ENCODE measurements at places on chromosomes 5 and 9.

- no peak for DNase-seq
Measured at GRCh38 chr5:151751593-151751992, 6.8 kb downstream of the ATOX1 start.

GRCh38 chr9:81112627-81113452, 576.5 kb downstream of the TLE1 start:
- no peak for DNase-seq

GRCh38 chr9:86052556-86053468, 46.5 kb downstream of the GOLM1 start:
- no peak for DNase-seq

GRCh38 chr9:69674112-69674685, 2.0 kb upstream of the APBA1 start:
- DNase-seq: no peak

DNA sequence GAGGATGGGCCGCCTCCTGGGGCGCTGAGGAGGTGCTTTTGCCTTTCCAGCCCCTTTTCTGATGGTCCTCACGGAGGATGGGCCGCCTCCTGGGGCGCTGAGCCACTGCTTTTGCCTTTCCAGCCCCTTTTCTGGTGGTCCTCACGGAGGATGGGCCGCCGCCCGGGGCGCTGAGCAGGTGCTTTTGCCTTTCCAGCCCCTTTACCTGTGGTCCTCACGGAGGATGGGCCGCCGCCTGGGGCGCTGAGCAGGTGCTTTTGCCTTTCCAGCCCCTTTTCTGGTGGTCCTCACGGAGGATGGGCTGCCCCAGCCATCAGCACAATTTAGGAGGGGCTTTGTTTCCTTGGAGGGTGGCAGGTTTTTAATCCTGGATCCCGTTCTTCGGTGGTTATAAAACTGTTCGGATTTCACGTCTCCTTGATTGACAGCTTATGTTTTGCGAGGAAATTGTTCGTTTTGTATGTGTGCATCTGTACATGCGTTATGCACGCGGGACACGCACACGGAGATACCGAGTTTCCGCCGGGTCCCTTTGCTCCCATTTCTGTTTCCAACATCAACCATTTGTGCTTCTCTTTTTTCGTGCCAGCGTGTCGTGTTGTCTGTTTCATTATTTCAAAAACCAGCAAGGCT, 34.7 kb upstream of the SLC9A3 start:
- no peak for DNase-seq

- no peak for DNase-seq
Measured at GRCh38 chr9:16282718-16283117, 587.8 kb downstream of the BNC2 start.

- no peak for DNase-seq
Measured at GRCh38 chr9:120184266-120184665, 395.7 kb downstream of the CDK5RAP2 start.

GRCh38 chr9:134054891-134055811, 12.7 kb downstream of the BRD3 start:
- DNase-seq: no peak

- peak; percentile 83 for DNase-seq
Measured at GRCh38 chr5:149679876-149680809, 50.0 kb upstream of the PPARGC1B start.

DNA sequence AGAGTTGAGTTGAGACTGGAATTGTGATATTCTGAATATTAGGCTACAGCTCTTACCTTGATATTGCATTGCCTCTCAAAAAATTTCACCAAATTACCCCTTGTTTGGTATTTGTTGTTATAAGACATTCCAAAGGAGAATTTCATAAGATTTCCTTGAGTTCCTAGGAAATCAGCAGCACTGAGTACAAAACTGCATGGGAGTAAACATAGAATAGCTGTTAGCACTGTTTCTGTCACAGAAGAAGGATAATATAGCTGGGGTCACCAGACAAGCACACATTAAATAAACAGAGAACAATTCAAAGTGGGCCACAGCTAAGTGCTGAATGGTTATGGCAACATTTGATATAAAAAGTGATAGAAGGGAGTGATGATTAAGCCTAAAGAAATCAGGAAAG, 724.3 kb downstream of the PRELID2 start:
- DNase-seq: no peak

GRCh38 chr9:79613145-79613544, 41.4 kb downstream of the TLE4 start:
- no peak for DNase-seq

DNA sequence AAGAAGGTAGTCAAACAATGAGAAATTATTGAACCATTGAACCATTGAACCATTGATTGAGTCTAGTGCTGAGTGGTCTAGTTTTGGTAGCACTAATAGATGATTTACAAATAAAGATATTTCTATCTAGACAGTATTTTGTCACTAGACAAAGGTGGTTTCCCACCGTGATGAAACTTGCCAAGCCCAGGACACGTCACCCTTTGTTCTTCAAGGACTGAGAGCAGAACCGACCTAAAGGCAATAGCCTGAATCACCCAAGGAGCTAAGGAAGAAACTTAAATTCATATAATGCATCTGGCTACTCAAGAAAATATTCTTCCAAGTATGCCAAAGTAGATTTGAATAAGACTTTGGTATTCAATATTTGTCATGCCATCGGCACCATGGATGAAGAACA, 103.3 kb downstream of the ESM1 start:
- no peak for DNase-seq

DNA sequence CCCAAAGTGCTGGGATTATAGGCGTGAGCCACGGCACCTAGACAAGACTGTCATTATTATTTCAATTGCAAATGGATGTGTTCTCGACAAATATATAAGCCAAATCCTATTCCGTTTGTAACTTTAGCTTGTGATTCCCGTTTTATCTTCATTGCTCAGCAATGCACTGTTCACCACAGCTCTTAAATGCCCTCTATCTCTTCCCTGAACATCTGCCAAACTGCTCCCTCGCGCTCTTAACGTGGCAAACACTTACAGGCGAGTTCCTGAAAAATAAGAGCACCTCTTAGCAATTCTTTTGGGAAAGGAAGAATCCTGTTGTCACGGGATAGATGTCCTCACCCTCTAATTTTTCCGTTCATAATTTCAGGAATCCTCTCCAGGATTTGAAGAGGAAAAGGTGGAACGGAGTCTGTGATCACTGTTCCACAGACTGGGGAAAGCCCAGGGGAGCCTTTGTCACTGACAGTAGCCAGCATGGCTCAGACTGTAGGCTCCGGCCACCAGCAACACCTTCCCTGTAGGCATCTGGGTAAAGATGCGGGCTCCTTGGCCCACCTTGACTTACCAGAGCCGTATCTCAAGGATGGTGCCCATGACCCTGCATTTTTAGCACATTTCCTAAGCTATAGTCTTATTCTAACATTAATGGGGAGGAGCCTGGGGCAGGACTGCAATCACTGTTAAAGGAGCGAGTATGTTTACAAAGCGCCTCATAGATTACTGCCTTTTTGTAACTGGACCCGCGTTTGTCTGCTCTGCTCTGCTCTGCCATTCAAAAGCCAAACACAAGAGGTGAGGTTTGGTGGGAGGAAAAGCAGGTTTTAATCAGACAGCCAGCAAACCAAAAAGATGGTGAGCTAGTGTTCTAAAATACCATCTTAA, 20.2 kb upstream of the GNPDA1 start:
- no peak for DNase-seq

GRCh38 chr5:179288809-179289185, 56.5 kb downstream of the ADAMTS2 start:
- DNase-seq: no peak

- no peak for DNase-seq
Measured at GRCh38 chr9:129125478-129125877, 14.3 kb downstream of the PTPA start.

GRCh38 chr9:101242651-101243050, 142.2 kb downstream of the BAAT start:
- no peak for DNase-seq

DNA sequence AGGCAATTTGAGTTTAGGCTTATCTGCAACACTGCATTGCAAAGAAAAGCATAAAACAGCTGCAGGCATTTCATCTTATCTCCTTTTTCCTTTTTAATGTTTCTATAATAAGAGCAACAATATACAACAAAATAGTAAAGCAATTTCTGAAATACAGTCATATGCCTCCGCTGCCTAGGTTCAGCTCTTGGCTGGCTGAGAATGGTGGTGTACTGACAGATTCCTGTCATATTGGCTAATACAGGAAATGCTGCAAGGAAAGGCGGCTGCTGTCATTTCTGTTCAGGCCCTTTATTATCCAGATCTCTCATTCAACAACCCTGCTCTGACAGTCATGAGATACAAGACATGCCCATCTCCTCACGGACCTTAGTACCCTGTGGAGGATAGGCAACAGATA, 677.0 kb downstream of the TAF11L14 start:
- peak; percentile 76 for DNase-seq

- no peak for DNase-seq
Measured at GRCh38 chr9:68508547-68508946, 32.1 kb downstream of the TMEM252 start.

GRCh38 chr9:20015427-20015931, 226.6 kb upstream of the SLC24A2 start:
- peak; percentile 3 for DNase-seq

DNA sequence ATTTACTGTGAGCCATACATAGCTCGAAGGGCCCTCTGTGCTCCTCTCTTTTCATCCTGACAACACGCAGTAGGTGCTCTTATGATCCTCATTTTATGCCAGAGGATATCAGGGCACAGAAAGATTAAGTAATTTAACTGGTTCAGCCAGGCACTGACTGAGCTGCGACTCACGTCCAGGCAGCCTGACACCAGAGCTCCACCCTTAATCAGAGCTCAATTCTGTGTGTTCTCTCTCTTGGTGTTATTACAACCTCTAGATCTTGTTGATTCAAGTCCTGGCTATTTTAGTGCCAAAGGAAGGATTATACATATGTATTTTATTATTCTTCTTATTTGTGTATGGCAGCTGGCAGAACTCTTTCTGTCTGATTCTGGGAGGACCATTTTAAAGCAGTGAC, 59.7 kb downstream of the OSMR start:
- no peak for DNase-seq

DNA sequence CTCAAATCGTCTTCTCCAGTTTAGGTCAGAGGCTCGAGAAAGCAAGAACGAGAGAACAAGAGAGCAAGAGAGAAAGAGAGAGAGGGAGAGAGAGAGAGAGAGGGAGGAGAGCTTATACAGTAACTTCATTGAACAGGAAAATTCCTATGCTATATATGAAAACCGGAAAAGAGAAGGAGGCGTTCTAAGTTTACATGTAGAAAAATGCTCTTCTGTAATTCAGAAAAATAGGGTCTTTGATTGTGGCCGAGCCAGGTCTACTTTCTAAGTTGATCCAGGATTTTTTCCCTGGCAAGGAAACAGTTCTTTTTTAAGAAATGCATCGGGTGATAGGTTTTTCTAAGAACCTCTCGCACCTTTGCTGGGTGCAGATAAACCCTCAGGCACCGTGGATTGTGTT, 29.5 kb downstream of the COL15A1 start:
- DNase-seq: no peak

DNA sequence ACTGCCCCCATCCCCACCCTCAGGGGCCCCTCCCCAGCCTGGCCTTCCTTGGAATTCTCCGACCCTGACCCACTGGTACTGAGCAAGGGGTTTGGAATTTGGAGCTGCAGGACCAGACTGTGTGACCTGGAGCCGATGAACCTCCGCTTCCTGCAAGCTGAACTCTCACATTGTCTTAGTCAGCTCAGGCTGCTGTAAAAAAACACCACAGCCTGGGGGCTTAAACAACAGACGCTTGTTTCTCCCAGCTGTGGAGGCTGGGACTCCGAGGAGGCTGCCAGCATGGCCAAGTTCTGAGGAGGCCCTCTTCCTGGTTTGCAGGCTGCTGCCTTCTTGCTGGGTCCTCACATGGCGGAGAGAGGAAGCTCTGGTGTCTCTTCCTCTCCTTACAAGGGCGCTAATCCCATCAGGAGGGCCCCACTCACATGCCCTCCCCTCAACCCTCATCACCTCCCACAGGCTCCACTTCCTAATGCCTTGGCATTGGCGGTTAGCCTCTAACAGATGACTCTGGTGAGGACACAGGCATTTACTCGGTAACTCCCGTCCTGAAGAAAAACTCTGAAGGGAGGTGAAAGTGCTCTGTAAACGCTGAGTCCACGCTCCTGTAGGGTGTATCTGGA, 42.4 kb downstream of the C5orf15 start:
- no peak for DNase-seq

GRCh38 chr5:142428773-142429473, 104.1 kb upstream of the SPRY4 start:
- no peak for DNase-seq

DNA sequence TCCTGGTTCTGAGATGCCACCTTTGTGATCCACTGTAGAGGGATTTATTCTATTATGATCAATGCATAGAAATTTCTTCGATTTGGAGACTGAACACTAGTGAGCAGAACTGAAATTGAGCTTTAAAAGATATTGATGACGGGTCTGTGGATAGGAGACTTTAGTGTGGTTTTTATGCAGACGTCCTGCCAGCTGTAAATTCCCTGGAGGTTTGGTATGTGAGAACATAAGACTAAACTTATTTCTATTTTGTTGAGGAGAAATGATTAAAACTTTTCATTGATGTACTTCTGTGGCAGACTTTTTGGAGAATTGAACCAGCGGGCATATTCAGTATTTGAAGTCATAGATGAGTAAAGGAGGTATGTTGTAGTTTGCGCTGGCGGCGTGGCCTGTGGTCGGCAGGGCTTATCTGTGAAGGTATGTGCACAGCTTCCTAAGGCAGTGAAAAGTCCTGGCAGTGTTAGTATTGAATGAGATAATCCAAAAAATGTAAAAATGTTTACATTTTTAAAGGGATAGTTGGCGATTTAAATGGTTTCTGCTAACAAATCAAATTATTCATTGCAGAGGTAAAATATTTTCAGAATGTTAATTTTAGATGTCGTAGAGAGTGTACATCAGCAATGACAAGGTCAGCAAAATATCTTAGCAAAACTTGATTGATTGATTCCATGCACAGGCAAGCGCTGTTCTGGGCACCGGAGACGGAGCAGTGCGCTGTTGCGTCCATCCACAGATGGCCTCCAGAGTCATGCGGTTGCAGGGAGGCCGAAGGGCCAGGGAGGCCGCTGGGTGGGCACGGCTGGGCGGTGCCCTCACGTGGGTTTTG, 20.4 kb downstream of the TENT4A start:
- DNase-seq: no peak

GRCh38 chr5:148186248-148187003, 16.4 kb upstream of the SPINK6 start:
- peak; percentile 32 for DNase-seq

GRCh38 chr5:106874531-106874930, 796.2 kb downstream of the EFNA5 start:
- no peak for DNase-seq

DNA sequence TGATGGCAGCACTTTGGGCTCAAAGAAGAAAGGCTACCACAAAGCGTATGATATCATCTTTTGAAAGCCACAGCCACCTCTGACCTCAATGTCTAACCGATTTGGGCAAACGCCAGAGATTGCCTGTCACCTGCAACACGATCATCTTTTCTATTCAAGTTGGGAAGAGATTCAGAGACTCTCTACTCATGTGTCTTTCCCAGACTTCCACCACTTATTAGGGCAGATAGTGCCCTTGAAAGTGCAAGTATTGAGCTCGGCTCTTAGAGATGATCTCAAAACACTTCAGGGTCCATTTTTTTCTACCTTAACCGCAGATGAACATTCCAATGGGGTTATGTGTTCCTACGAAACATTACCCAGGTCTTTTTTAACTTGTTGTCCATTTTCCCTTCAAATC, 213.7 kb downstream of the DRD1 start:
- DNase-seq: no peak

Measured in Kasumi-1 (cell line).